Right forelimb (tissue), 1 donor: ENCODE measurements at places on chromosomes 11 and 22.

- no peak for DNase-seq
Measured at GRCh38 chr22:20211997-20212753, 55.9 kb downstream of the RTN4R start.

GRCh38 chr22:21790359-21790758 is 54.8 kb upstream of the YPEL1 start:
- DNase-seq = no peak

- no peak for DNase-seq
Measured at GRCh38 chr11:18522388-18522787, 4.4 kb downstream of the TSG101 start.

DNA sequence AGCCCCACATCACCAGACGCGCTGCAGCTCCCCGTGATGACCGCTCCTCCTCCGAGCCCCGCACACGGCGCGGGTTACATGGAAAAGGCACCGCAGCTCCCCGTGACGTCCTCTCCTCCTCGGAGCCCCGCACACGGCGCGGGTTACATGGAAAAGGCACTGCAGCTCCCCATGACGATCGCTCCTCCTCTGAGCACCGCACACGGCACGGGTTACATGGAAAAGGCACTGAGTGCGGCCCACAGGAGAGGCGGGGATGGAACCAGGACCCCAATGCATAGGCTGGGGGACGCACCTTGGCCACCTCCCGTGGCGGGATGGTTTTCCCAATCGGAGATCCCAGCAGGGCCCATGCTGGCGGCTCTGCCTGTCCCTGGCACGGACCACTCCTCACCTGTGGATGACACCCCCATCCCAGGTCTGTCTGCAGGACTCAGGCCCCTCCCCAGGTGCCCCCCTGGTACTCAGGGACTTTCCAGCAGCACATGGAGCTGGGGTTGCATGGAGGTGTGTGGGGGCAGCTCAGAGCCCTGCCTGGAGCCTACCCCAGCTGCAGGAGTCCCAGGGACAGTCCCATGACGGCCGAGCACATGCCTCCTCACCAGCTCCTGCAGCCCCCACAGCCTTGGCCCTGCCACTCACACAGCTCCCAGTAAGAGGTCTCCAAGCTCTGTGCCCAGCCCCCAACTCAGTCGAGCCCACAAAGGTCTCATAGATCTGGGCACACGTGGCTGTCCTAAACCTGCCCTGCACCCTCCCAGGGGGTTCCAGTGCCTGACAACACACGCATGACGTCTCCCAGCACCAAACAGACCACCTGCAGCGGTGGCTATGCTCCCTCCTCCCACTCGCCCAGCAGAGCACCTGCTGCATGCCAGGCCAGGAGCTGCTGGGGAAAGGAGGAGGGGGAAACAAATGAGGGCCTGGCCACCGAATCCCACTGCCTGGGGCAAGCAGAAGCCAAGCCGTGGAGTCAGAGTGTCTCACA is 166.6 kb downstream of the BRD1 start:
- DNase-seq = no peak
